ENCODE measurements at places on chromosomes 4 and X.

- no peak for DNase-seq
Observed at GRCh38 chr4:141660880-141661279, 24.5 kb downstream of the IL15 start.

DNA sequence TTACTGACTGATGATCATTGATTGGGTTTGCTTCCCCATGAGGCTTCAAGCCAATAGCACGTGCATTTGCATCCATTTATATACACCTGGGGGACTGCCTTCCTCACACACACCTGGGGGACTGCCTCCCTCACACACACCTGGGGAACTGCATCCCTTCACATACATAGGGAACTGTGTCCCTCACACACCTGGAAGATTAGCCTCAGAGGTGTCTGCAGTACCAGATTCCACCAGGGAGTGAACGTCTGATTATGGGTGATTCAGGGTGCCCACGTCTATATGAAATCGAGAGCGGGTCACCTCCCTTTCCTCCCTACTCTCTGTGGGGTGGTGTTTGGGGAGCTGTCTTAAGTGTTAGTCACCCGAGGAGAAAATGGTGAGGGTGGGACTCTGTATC lies 16.9 kb downstream of the CD99 start:
- DNase-seq = no peak

- peak; percentile 78 for DNase-seq
Observed at GRCh38 chr4:155353923-155354540, 22.7 kb downstream of the MAP9 start.

DNA sequence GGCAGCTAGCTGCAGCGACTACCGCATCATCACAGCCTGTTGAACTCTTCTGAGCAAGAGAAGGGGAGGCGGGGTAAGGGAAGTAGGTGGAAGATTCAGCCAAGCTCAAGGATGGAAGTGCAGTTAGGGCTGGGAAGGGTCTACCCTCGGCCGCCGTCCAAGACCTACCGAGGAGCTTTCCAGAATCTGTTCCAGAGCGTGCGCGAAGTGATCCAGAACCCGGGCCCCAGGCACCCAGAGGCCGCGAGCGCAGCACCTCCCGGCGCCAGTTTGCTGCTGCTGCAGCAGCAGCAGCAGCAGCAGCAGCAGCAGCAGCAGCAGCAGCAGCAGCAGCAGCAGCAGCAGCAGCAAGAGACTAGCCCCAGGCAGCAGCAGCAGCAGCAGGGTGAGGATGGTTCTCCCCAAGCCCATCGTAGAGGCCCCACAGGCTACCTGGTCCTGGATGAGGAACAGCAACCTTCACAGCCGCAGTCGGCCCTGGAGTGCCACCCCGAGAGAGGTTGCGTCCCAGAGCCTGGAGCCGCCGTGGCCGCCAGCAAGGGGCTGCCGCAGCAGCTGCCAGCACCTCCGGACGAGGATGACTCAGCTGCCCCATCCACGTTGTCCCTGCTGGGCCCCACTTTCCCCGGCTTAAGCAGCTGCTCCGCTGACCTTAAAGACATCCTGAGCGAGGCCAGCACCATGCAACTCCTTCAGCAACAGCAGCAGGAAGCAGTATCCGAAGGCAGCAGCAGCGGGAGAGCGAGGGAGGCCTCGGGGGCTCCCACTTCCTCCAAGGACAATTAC lies 1.4 kb downstream of the AR start:
- DNase-seq = peak; percentile 25

DNA sequence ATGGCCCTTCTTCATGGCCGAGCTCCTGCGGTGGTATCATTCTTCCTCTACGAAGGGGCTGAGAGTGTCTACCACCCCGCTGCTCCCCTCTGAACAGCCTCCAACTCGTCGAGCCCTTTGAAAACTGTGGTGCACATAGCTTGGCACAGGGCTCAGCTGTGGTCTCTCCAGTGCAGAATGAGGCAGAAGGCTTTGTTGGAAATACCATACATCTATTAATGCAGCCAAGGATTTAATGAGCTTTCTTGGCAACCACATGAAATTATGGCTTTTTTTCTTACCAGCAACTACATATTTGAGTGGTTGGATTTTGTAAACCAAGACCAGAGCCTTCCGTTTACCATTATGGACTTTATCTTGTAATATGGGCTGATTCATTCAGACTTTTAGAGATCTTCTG lies 61.7 kb upstream of the CBR4 start:
- DNase-seq = no peak

DNA sequence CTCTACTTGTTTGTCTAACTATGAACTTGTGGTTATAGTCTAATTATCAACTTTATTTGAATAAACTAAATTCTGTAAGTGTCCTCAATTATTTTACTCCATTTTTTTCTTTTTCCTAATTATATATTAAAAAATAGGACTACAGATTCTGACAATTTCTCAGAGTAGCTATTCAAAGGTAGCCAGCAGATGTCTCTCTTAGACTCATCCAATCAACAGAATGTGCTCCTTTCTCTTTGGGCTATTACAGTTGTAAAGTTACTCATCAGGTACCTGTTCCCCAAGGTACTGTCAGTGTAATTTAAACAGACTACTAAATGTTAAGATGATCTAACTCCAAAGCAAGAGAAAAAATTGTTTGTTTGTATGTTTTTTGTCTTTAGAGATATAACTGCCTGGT lies 248.6 kb downstream of the PCDH18 start:
- DNase-seq = no peak

DNA sequence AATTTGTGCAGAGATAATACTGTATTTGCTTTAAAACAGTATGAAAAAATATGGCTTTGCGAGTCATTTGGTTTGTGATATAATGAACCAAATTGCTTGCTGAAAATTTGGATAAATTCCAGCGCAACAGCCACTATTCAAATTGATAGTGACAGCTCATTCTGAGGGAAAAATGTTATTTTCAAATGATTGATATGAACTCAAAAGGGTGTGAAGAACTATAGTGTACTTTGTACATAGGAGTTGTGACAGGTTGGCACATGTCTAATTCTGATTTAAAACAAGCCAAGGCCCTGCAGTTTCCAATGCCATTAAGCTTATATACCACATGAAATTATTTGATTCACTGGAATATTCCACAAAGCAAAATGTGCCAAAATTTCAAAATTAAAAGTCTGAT lies 1628.9 kb upstream of the AGA start:
- no peak for DNase-seq

DNA sequence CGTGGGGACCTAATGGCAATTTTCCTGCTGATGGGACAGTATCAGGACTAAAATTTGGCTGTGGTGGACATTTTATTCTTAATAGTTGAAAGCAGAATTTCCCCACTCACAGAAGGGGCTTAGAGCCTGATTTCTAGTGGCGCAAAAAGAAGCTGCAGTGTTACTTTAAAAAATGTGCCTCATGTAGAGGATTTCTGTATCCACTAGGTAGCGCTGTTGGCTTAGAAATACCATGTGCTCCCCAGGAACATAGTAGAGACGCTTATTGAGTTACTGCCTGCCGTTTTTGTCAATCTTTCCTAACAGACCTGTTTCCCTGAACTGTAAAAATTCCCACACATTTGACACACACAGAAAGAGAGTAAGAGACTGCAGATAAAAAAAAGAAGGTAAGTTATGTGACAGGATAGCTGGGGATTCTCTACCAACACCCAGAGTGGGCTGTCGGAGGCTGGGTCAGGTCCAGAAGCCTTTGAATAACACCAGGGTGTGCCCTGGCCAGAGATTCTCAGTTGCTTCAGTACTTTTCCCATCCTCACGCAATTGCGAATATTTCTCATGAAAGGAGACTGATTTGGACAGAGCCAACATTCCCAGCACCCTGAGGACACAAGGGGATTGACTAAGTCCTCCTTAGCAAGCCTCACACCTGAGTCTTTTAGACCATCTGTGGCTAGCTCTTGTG lies 88.4 kb downstream of the ZXDA start:
- no peak for DNase-seq

GRCh38 chr4:74120086-74120485 lies 21.1 kb upstream of the CXCL2 start:
- no peak for DNase-seq

DNA sequence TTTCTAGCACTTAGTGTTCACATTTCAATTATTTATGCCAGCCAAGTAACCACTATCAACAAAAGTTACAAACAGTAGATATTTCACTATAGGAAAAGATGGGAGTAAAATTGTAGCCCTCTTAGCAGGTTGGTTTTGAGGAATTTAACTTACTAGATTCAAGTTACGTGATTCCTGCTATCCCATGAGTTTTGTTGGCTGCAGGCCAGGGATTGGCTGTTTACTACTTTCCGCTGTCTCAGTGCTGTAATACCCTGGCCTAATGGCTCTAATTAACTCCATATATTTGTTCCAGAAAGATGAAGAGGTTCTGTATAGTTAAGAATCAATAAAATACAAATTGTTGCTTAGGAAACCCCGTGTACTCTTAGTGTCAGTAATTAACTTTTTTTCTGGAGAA lies 55.5 kb upstream of the MAGED1 start:
- no peak for DNase-seq

- DNase-seq = no peak
Observed at GRCh38 chrX:99973572-99974226, 436.4 kb downstream of the PCDH19 start.
